Right renal cortex interstitium (tissue), 3 donors: ENCODE measurements at places on chromosomes 12 and 14. TPM values are rescaled to one million over a fixed set of nuclear protein-coding genes. Genes with fewer than 3 reads are reported as not detected.

TRHDE gene
- polyA plus RNA-seq = 26.0 TPM

KRT86 gene
- polyA plus RNA-seq = not detected

TEAD4 gene
- polyA plus RNA-seq = 20.4 TPM

LRRIQ1 gene
- 38.7 TPM for polyA plus RNA-seq

GRCh38 chr12:26697217-26697616, 135.8 kb downstream of the ITPR2 start:
- no peak for DNase-seq

GRCh38 chr12:93603762-93604161, 31.3 kb downstream of the SOCS2 start:
- DNase-seq = no peak

DNA sequence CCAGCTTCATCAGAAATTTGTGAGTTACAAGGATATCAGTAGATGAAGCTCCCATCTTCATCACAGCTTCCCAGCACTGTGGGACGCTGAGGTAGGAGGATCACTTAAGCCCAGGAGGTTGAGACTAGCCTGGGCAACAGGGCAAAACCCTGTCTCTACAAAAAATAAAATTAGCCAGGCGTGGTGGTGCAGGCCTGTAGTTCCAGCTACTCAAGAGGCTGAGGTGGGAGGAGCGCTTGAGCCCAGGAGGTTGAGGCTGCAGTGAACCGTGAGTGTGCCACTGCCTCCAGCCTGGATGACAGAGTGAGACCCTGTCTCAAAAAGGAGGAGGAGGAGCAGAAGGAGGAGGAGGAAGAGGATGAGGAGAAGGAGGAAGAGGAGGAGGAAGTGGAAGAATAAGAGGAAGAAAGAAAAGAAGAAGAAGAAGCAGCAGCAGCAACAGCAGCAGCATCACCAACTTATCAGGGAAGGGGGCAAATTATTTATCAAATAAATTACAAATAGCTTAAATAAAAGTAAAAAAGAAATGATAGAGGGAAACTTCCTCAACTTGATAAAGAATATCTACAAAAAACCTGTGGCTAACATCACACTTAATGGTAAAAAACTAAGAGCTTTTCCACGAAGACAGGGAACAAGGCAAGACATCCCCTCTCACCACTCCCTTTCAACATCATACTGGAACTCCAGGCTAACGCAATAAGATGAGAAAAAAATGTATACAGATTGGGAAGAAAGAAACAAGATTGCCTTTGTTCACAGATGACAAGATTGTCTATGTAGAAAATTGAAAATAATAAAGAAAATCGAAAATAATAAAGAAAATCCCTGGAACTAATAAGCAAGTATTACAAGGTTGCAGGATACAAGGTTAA, 69.6 kb downstream of the NINJ2 start:
- DNase-seq = no peak

DNA sequence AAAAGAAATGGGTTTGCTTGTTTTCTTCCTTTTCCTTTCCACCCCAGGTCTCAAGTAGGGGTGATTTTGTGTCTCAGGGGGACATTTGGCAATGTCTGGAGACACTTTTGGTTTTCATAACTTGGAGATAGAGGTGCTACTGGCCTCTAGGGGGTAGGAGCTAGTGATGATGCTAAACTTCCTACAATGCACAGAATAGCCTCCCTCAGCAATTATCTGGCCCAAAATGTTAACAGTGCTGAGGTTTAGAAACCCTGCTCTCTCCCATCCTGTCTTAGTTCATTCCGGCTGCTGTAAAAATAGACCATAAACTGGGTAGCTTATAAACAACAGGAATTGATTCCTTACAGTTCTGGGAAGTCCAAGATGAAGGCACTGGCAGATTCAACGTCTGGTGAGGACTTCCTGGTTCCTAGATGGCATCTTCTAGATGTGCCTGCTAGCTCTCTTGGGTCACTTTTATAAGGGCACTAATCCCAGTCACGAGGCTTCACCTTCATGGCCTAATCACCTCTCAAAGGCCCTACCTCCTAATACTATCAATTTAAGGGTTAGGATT, 7.4 kb upstream of the GAS2L3 start:
- no peak for DNase-seq

DNA sequence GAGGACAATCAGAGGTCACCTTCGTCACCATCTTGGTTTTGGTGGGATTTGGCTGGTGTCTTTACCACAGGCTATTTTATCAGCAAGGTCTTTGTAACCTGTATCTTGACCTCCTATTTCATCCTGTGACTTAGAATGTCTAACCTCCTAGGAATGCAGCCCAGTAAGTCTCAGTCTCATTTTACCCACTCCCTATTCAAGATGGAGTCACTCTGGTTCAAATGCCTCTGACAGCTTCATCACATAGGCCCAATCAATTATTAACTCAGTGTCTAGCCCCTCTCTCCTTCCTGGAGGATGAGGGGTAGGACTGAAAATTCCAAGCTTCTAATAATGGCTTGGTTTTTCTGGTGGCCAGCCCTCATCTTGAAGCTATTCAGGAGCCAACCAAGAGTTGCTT, 111.4 kb upstream of the NAP1L1 start:
- no peak for DNase-seq

GRCh38 chr12:90333939-90334338, 621.0 kb downstream of the CCER1 start:
- no peak for DNase-seq

GRCh38 chr14:53896726-53897125, 59.9 kb downstream of the BMP4 start:
- DNase-seq = no peak

- DNase-seq = no peak
Observed at GRCh38 chr12:115870510-115870909, 407.0 kb downstream of the MED13L start.

DNA sequence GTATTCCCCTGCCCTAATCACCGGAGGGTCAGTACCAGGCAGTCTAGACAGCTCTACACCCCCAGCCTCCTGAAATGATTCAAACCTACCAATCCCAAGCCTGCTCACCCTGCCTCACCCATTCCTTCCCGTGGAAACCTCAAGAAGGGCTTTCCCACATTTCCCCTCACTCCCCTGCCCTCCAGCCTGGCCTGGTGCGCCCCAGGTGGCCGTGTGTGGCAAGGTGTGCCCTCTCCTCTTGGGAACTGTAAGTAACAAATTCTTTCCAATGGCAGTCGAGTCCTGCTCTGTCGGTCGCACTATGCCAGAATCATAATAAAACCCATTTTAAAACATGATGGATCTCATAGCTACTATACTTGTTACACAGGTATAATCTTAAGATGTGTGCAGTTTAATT, 13.9 kb upstream of the DEGS2 start:
- no peak for DNase-seq
